Stimulated activated CD8-positive, alpha-beta memory T cell treated with anti-CD3 and anti-CD28 coated beads, Interleukin-4, amount 100 ng/mL, for 1 hour (primary cell): ENCODE measurements at places on chromosomes 7 and 10.

GRCh38 chr7:2566890-2567678 lies 8.3 kb downstream of the IQCE start:
- DNase-seq = no peak

- no peak for DNase-seq
Observed at GRCh38 chr7:90645784-90646183, 49.7 kb downstream of the CDK14 start.

GRCh38 chr7:67781841-67782240 lies 785.2 kb downstream of the TYW1 start:
- DNase-seq = no peak

GRCh38 chr7:131026297-131027000 lies 292.4 kb upstream of the KLF14 start:
- no peak for DNase-seq

GRCh38 chr7:85529831-85530230 lies 343.0 kb upstream of the SEMA3D start:
- DNase-seq = no peak

- no peak for DNase-seq
Observed at GRCh38 chr7:112192236-112193154, 13.7 kb downstream of the DOCK4 start.

DNA sequence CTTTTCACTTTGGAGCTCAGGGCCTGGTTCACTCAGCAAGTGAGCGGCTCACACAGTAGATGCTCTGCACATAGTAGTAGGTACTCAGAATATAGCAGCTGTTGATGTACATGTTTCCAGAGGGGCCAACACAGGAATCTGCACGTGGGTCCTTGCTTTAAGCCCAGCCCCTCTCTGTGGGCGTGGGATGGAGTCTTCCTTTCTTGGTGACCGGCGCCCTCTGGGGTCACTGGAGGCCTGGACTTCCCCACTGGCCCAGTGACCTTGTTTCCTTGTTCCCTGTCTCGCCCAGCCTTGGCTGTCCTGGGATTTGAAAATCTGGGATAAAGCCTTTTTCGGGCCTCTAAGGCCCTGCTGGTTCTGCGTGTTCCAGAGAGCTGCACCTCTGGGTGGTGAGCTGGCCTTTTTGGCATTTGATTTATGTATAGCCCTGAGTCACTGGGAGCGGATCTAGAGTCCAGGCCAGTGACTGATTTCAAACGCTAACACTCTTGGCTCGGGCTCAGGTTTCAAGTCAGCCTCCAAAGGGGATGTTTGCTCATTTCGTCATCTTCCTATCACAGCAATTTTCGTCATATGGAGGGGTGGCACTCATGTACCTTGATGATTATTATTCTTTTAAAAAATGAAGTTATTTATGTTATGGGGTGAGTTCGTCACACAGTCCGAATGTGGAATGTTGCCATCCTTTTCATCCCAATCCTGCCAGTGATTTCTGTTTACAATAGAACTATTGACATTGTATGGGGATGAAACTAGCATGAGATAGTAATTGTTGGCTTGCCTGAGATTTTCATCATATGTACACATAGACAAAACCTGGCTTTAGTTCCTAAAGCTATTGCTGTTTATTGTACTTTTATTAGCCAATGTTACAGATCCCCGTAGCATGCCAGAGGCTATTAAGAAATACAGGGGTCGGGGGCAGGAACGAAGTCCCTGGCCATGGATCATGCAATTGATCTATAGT lies 65.5 kb downstream of the CUX1 start:
- no peak for DNase-seq

- no peak for DNase-seq
Observed at GRCh38 chr7:137681657-137682562, 164.9 kb downstream of the DGKI start.

GRCh38 chr10:101293007-101293723 lies 60.8 kb upstream of the BTRC start:
- no peak for DNase-seq

DNA sequence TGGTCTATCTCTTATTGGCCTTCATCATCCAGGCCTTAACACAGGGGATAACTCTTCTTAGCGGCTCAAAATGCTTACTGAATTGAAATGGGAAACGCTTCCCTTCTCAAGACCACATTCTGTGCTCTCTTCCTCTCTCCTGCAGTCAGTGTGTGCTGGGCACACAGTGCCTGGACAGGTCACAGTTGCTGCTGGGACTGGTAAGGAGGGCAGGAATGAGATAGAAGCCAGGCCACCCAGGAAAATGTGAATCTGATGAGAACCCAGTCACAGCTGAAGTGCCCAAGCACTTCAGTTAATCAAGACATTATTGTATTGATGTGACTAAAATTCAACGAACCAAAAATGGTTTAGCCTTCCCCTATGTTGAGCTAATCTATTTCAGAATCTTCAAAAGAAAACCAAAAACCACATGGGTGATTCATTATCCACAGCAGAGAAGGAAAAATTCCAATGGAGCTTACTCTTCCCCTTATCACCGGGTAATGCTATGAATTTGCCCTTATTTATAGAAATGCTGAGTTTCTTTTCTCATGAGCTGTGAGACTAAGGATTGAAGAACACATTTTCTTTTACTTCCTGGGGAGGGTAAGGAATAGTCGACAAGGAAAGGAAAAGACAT lies 41.2 kb upstream of the PLPP4 start:
- DNase-seq = no peak

GRCh38 chr7:73622527-73622908 lies 1.8 kb downstream of the MLXIPL start:
- no peak for DNase-seq

GRCh38 chr7:7100432-7100849 lies 81.9 kb upstream of the C1GALT1 start:
- no peak for DNase-seq

GRCh38 chr7:159240962-159241361 lies 96.3 kb upstream of the VIPR2 start:
- DNase-seq = no peak

- no peak for DNase-seq
Observed at GRCh38 chr7:151056666-151057505, 811 bp downstream of the CDK5 start.

- DNase-seq = no peak
Observed at GRCh38 chr7:90603346-90603745, 7.2 kb downstream of the CDK14 start.

- no peak for DNase-seq
Observed at GRCh38 chr10:71090330-71090729, 122.0 kb upstream of the UNC5B start.

- no peak for DNase-seq
Observed at GRCh38 chr10:93680412-93681047, 21.9 kb downstream of the FRA10AC1 start.

GRCh38 chr7:47827351-47827756 lies 120.9 kb downstream of the PKD1L1 start:
- no peak for DNase-seq

GRCh38 chr7:20350996-20351692 lies 20.4 kb downstream of the ITGB8 start:
- no peak for DNase-seq

- no peak for DNase-seq
Observed at GRCh38 chr10:17175551-17175950, 25.9 kb downstream of the TRDMT1 start.

DNA sequence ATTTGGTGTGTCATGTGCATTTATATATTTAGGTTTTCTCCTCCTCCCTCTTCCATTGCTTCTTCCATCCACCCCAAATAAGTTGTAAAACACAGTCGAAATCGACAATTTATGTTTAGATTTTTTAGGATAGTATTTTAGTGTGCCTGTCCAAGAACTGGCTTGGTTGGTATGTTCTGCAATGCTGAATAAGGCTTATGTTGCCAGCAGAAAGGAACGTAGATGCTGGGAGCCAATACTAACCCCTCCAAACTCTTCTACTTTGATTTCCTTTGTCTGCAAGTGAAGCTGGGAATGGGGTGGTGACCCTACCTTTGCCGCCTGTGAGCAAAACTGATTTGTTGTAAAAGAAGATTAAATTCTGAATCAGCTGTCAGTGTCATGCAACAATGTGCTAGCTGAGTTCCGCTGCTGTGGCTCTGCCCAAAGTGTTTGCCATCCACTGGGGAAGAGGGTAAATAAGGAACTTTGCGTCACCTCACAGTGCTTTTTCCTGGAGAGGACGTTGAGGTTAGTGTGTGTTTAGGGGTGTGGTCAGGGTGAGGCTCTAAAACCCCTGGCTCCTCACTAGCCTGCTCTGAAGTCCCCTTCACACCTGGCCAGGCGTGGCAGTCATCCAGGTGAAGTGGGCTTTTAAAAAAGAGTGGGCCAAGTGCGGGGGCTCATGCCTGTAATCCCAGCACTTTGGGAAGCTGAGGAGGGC lies 44.4 kb downstream of the TACC2 start:
- DNase-seq = no peak

GRCh38 chr7:157916946-157917640 lies 580.3 kb downstream of the DNAJB6 start:
- DNase-seq = no peak

DNA sequence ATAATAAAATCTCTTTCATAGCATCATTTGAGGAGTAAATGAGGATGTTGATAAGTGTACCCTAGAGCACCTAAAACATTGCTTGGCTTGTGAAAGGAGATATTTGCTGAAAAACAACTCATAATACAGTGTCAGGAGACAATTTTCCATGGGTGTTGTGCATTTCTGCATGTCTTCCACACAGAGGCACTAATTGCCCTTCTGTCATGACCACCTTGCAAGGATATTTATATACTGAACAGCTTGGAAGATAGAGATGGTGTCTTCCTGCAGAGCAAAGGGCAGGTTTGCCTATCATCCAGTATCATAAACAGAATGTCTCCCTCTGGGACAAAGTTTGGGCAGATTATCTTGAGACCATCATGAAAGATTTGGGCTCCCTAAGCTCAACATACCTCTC lies 495.2 kb upstream of the LRRN3 start:
- no peak for DNase-seq

DNA sequence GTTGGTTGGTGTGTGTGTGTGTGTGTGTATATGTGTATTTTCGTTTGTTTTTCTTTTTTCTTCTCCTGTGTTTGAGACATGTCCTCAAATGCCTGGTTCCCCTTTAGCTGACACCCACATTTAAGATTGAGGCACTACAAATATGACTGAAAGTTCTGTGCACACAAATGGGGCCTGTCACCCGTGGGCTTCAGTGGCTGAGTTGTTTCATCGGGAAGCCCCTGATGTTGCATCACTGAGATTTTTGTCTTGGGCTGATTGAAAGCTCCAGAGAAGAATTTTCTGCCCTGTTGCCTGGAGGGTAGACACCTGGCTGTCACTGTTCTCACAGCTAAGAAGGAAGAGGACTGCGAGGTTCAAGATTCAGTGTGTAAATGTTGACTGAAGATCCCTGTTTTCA lies 283.8 kb upstream of the C7orf33 start:
- DNase-seq = no peak

DNA sequence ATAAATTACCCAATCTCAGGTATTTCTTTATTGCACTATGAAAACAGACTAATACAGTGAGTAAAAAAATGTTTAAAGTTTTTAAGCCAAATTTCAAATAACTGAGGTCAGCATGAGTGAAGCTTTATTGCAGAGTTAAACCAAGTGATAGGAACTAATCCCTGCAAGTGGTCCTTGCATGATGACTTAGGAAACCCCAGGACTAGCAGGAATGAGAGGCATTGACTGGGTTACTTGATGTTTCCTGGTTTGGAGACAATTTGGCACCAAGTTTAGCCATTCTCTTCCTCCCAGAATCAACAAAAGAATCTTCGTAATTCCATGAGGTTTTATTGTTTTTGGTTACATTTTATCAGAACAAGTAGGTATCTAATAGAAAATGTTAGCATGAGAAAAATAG lies 194.2 kb downstream of the BICC1 start:
- DNase-seq = no peak

DNA sequence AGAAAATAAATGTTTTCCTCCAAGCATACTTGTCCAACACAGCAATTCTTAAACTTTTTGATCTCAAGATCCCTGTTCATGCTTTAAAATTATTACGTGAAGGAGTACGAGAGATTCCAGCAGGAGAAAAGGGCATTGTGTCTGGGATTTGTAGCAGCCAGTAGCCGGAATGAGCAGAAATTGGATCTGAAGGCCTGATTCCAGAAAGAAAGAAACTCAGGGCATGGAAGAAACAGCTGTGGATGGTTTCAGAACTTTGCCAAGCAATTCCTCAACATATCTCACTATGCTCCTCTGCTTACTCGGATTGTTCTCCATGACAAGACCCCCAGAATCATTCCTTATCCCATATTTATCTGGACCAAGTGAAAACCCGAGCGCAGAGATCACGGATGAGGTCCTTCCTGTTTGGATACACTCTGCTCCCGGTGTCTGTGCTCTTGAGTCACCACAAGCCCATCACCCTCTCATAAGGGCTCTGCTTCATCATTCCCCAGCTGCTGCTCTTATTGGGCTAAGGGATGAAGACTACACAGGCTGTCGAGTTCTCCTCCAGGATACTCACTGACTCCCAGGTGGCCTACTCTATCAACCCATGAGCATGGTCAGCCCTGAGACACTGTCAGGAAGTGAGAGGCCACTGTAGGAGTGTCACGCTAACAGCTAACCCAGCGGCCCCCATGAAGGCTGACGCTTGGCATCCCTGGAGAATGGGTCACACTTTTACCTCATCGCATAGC lies 121.0 kb upstream of the LANCL2 start:
- no peak for DNase-seq

GRCh38 chr10:113069595-113069994 lies 119.5 kb downstream of the TCF7L2 start:
- DNase-seq = no peak

DNA sequence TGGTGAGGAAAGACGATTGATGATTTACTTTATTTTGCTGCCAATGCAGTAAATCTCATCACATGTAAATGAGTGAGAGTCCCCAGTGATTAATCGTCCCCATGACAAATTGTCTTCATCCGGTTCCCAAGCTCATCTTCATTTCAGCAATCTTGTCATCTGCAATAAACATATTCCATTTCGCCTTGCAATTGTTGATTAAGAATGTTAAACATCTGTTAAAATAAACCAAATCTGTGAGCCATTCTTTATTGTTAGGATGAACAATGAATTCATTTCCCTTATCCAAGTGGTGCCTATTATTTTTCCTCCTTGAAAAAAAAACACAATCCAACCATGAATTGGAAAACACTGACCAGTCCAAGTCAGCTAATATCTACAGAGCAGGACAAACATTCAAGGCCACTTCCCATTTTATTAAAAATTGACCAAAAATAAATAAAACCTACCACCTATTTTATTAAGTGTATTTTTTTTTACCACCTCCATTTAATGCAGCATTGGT lies 36.5 kb downstream of the NPS start:
- no peak for DNase-seq

- DNase-seq = no peak
Observed at GRCh38 chr7:54076616-54077015, 465.6 kb upstream of the VSTM2A start.

GRCh38 chr7:16801579-16801978 lies 3.2 kb downstream of the AGR2 start:
- DNase-seq = no peak
